Stimulated activated CD4-positive, alpha-beta T cell treated with anti-CD3 and anti-CD28 coated beads, Interleukin-1b, Interleukin-23, amount 100 ng/mL, for 4 hours (primary cell): ENCODE measurements at places on chromosomes 3 and 15.

DNA sequence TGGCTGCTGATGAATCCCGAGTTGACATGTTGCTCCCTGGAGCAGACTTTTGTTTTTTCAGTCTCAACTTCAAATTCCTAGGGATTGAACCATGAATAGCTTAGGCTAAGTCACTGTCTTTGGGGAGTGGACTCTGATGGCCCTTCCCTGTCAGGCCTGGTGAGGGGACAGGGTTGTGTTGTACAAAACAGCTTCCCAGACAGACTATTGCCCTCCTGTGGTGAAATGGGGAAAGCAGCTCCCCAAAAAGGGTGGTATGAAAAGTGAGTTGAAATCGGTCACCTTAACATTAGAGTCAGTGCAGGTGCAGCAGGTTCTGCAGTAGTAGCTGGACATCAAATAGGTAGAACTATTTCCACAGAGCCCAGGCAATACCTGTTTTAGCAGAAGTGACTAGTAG is 775.6 kb downstream of the ROBO2 start:
- DNase-seq = no peak

DNA sequence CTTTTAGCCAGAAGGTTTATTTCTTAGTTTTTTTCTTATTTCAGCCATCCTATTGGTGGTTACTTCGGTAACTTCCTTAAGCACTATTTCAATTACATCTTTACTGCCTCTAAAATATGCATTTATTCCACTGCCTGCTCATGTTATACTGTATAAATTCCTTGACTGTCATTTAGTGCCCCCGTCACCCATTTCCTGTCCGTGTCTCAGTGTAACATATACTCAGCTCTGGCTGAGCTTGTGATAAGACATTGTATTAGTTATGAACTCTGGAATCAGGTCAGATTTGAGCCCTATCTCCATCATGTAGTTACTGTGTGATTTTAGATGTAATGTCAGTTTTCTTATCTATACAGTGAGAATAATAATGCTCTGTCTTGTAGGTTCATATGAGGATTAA is 24.2 kb downstream of the PIAS1 start:
- no peak for DNase-seq

- DNase-seq = no peak
Observed at GRCh38 chr3:26622621-26623418, at the start of gene LRRC3B. TSS of gene LRRC3B (plus strand) at chr3:26622772. CDS start at chr3:26709673, 86,901 bp downstream.

- no peak for DNase-seq
Observed at GRCh38 chr3:99498550-99499234, 139.7 kb upstream of the COL8A1 start.

DNA sequence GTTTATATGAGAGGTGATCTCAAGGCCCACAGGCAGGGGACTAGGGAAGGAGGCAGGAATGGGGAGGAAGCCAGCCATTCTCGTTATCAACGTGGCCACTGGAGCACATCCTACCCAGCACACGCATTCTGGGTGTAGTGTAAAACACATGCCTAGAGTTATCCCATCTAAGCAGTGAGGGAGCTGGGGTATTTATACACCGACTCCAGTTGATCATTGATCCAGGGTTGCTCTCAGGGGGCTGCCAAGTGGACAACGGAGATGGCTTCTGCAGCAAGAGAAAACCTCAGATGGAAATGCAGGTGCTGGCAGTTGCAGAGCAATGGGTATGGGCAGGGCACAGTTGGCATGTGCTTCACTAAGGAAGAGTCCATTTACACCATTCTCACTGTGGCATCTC is 30.4 kb upstream of the SYNM start:
- DNase-seq = no peak

DNA sequence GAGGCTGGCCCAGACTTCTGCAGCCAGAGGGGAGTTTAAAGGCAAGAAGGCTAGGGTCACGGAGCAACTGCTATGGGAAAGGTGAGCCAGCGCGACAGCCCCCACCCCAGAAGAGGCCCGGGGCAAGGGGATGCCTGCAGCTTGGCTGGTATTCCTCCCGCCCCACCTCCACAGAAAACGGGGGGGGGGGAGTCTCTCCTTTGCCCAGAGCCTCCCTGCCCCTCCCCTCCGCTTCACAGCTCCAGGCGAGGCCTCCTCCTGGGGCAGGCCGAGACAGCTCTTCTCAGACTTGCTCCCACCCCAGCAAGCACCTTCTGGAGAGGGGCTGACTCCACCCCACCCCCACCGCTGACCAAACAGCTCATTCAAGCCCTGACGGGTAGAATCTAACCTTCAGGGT is 13.4 kb downstream of the ANP32A start:
- DNase-seq = no peak

GRCh38 chr15:52261026-52261425 is 34.6 kb downstream of the MYO5C start:
- no peak for DNase-seq

GRCh38 chr3:146226881-146227280 is 24.0 kb downstream of the PLSCR4 start:
- no peak for DNase-seq

- DNase-seq = no peak
Observed at GRCh38 chr3:123658118-123658851, 73.4 kb upstream of the HACD2 start.

- no peak for DNase-seq
Observed at GRCh38 chr3:114953215-114953799, 193.8 kb downstream of the ZBTB20 start.

GRCh38 chr3:136277634-136278033 is 27.5 kb downstream of the PCCB start:
- no peak for DNase-seq

- no peak for DNase-seq
Observed at GRCh38 chr3:155771126-155771525, 26.3 kb upstream of the PLCH1 start.

GRCh38 chr3:60582288-60582687 is 669.0 kb downstream of the FHIT start:
- no peak for DNase-seq

- no peak for DNase-seq
Observed at GRCh38 chr3:179503152-179503551, 51.9 kb upstream of the GNB4 start.

DNA sequence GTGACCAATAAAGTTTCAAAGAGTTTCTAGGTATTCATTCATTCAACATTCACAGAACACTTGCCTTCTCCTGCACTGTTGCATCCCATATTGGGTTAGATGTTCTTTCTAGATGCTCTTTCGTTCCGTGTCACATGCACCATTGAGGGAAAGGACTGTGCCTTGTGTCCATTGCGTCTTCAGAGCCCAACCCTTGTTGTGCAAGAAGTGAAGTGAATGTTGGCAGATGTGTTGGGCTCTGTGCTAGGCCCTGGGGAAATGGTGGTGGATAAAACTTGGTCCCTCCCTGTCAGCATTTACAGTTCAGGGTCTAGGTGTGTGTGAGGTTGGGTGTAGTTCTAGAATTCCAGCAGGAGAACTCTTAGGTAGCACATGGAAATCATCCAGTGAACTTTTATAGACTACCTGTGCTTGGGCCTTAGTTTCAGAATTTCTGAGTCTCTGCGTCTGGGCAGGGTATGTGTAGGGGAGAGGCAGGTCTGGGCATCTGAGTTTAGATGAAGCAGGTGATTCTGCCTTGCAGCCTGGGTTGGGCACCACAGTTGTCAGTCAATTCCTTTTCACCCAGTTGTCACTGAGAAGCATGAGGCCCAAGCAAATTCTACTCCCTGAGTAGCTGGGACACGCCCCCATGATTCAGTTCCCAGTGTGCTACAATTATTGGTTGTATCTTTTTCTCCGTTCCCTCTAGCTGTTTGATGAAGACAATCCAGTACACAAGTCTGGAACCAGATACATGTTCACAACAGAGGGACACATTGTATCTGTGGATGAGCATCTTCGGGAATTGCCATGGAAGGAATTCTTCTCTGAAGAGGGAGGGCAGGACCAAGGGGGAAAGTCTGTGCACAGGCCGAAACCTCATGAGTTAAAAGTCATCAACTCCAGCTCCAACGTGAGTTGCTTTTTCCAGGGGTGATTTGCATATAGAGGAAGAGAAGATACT is 25.4 kb downstream of the EDEM1 start:
- DNase-seq = no peak

DNA sequence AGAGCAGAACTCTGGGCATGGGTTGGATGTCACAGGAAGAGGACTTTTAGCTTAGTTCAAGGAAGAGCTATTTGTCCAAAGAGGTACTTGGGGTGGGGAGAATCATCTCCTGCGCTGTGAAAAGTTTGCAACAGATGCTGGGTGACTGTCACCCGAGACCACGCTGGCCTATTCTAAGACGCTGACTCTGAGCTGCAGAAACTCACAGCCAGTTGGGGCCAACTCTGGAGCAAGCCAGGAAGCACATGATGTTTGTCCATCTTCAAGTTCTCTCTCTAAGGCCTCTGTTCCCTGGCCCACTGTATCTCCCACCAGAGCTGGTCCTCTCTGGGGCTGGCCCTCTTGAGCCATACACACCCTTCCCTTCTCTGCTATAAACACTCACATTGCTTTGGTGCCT is 17.9 kb upstream of the CDCP1 start:
- DNase-seq = no peak

GRCh38 chr3:195877136-195877715 is 31.1 kb downstream of the TNK2 start:
- DNase-seq = no peak

DNA sequence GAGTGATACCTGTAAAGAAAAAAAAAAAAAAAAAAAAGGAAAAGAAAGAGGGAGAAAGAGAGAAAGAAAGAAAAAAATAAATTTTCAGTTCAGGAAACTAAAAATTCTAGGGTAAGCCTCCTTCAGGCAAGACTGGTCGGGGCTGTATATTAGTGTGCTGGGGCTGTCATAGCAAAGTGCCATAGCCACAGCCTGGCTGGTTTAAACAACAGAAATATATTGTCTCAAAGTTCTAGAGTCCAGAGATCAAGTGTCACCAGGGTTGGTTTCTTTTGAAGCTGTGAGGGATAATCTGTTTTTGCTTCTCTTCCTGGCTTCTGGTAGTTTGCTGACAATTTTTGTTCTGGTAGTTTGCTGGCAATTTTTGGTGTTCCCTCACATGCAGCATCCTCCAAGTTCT is 48.4 kb upstream of the SLC25A26 start:
- DNase-seq = no peak

- no peak for DNase-seq
Observed at GRCh38 chr3:54940971-54941370, 13.1 kb upstream of the LRTM1 start.

DNA sequence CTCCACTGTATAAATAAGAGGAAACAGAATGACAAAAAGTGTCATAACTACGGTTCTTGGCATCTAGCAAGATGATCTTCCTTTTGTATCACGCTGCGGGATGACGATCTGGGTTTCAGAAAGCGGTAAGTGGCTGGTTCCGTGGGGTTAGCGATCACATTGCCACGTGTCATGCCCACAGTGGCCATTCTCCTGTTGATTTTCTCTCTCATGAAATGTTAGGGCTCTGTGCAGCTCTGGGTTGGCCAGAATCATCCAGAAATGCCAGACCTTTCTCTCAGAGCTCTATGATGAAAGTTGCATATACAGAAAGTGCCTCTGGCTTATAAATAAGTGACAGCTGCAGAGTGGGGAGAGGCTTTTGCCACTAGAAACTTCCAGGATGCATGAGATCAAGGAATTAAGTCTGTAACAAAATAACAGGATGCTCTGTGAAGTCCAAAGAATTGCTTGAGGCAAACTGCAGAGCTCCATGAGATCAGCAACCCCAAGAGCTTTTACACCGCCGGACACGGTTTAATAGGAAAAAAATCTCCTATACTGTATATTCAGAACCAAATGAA is 71.6 kb downstream of the ABTB1 start:
- no peak for DNase-seq

DNA sequence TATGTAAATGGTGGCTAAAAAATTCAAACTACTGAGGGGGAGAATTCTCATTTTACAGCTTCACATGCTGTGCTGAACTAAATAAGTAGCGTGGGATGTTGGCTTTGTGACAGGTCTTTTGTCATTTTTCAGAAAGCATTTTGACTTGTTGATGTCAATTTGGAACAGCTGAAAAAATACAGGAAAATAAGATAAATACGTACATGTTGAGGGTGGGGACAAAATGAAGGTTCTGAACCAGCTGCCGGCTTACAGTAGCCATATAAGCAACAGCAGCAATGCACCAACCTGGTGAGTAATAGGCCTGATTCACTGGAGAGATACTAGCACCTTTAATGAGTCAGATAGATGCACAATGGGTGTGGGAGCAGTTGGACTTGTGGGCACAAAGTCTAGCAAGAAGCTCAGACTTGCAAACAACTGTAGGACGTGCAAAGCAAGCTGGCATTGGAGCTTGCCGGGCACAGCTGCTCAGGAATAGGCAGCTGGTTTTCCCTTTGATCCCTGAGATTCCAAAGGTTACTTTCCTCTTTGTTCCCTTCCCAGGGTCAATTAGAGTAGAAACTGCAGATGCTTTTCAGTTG is 12.9 kb downstream of the B3GNT5 start:
- peak; percentile 20 for DNase-seq

GRCh38 chr3:81816473-81817250 is 55.2 kb upstream of the GBE1 start:
- DNase-seq = no peak

GRCh38 chr15:68631601-68632051 is 52.8 kb downstream of the CORO2B start:
- no peak for DNase-seq

- no peak for DNase-seq
Observed at GRCh38 chr15:41851167-41851523, 12.5 kb downstream of the PLA2G4B start.

DNA sequence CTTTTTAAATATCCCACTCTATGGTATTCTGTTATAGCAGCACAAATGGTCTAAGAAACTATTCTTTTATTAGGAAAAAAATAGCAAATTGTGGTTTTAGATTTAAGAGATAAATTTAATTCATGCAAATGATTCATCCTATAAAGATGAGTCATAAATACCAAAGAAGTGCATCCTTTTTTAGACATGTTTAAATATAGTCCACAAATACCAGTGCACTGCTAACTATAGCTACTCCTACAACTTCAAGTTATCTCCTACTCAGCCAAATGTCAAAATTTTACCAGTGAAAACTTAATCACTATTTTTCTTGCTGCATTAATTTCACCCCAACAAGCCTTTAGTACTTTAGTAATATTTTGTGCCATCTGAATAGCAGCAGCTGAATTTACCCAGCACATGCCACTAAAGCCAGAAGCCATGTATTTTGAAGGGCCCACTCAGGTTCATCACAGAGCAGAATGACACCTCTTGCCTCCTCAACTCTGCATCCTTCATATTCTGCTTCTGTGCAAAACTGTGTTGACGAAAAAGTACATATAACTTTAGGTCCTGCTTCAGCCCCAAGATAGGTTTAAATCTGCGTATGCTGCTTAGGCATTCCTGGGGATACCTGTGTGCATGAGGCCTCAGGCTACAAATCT is 24.9 kb downstream of the CX3CR1 start:
- no peak for DNase-seq

DNA sequence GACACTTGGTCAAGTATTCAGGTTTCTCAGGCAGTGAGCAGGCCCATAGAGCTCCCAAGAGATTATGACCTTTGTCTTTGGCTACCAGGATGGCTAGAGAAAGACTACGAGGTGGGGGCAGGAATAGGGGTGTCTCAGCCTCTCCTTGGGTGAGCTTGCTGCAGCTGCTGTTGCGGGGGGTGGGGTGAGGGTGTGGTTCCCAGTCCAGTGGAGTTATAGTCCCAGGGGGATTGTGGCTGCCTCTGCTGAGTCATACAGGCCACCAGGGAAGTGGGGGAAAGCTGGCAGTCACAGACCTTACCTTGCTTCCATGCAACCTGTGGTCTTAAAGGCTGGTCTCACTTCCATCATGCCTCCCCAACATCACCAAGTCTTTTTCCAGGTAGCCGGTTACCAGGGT is 31.7 kb downstream of the ATP2C1 start:
- no peak for DNase-seq
